NCI-H446 (cell line): ENCODE measurements at places on chromosomes 2 and 18.
A peak's percentile ranks its signal among the peaks of the same experiment; 100 is the strongest.

DNA sequence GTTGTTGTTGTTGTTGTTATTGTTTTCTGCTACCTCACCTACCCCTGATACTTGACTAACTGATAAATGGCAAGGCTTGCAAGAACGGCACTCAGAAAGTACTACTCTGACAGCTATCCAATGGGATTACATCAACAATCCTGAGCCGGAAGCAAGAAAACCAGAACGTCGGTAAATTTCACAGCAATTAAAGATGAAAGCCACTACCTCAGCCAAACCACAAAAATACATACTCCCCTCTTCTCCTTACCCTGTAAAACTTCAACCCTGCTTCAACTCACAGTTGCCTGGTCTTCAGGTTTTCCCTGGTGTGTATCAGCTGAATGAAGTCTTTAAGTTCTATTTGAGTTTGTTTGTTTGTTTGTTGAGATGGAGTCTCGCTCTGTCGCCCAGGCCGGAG is 293.7 kb upstream of the RND3 start:
- DNase-seq, result no peak

- DNase-seq, result no peak
These were observed 126.3 kb downstream of the XRCC5 start for GRCh38 chr2:216235462-216235861.

- no peak for DNase-seq
These were observed 1231.6 kb upstream of the DDX18 start for GRCh38 chr2:116582850-116583249.

DNA sequence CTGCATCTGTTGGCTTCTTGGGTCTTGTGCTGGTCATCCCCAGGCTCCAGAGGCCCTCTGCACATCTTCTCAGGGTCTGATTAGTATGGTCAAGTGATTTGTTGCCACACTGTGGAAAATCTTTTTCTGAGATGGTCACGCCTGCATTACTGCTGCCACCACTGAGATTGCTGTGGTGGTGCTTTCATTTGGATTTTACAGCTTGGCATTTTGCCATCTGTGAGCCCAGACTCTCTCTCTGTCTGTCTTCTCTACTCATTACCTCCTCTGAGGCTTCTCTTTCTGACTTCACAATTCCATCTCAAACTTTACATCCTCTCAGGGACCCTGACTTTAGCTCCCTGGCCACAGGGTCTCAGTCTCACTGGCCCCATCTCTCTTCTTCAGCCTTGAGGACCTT is 154.6 kb downstream of the LRRTM1 start:
- DNase-seq, result no peak

DNA sequence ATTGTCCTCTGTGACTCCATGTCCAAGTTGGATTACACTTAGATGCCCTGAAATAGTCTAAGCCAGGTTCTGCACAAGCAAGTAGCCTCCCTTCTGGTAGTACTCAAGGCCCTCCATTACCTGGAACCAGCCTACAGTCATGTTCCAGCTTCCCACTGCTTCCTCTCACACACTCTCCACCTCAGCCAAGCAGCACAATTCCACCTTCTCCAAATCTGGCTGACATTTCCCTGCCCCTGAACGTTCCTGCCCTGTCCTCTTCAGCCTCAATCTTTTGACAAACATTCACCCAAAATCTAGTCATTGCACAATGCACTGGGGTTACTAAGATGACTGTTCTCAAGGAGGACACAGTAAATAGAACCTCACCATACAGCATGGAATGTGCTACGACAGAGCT is 95.3 kb upstream of the KLHL29 start:
- no peak for DNase-seq

- DNase-seq, result no peak
These were observed 27.1 kb upstream of the SCN7A start for GRCh38 chr2:166521155-166521554.

- no peak for DNase-seq
These were observed 96.8 kb downstream of the GLI2 start for GRCh38 chr2:120832296-120833070.

DNA sequence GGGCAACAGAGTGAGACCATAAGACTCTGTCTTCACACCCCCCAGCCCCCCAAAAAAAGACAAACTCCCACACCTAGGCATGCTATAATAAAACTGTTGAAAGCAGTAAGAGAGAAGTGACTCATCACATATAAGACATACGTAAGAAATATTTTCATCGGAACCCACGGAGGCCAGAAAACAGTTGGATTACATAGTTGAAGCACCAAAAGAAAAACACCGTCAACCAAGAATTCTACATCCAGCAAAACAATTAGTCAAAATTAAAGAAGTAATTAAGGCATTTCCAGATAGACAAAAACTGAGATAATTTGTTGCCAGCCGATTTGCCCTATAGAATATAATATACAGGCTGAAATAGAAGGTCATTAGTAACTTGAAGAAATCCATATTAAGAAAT is 128.7 kb downstream of the VAPA start:
- no peak for DNase-seq

GRCh38 chr18:58005885-58006523 is 38.0 kb upstream of the NEDD4L start:
- no peak for DNase-seq

GRCh38 chr2:110807522-110807921 is 75.1 kb downstream of the ACOXL start:
- DNase-seq, result peak; percentile 63

- no peak for DNase-seq
These were observed 1306.7 kb upstream of the CELF4 start for GRCh38 chr18:38872342-38872741.

- DNase-seq, result no peak
These were observed 34.2 kb downstream of the VWA3B start for GRCh38 chr2:98121149-98121548.

GRCh38 chr2:40240070-40240469 is 211.8 kb downstream of the SLC8A1 start:
- DNase-seq, result peak; percentile 84

- no peak for DNase-seq
These were observed 16.2 kb downstream of the ATOH8 start for GRCh38 chr2:85769983-85770362.

DNA sequence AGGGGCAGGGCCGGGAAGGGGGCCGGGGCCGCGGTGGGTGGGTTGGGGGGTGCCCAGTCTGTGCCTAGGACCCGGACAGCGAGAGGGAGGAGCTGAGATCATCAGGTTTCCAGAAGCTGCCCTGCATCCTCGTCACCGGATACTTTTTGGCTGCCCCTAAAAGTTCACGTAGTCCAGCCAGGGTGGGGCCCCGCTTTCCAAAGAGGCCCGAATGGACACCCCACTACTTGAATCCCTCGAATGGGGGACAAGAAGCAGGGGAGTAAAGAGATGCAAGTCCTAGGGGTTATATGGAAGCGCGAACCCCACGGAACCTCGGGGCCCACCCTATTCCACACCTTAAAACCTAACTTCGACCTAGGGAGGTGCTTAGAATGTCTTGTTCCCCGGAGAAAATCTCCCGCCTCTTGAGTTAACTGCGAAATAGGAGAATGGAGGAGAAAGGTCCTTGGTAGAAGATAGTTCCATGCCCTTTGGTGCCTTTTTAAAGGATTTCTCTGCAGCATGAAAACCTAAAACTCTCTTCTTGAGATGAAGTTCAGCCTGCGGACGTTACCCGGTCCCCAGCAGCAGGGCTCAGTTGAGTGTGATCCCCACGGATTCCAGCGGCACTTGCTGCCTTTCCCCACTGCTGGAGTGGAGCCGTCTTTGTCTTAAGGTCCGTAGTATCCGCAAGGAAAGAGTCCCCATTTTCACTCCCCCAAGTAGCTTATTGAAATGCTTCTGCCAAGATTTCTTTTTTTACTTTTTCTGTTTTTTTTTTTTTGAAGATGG is 2.1 kb upstream of the RNF152 start:
- DNase-seq, result no peak

GRCh38 chr18:34358923-34359322 is 134.2 kb upstream of the NOL4 start:
- DNase-seq, result no peak

- no peak for DNase-seq
These were observed 185.2 kb downstream of the ZFP36L2 start for GRCh38 chr2:43041173-43041591.

- DNase-seq, result no peak
These were observed 129.8 kb downstream of the AFF3 start for GRCh38 chr2:100012561-100012960.

- DNase-seq, result no peak
These were observed 8.9 kb upstream of the REL start for GRCh38 chr2:60872510-60872928.

DNA sequence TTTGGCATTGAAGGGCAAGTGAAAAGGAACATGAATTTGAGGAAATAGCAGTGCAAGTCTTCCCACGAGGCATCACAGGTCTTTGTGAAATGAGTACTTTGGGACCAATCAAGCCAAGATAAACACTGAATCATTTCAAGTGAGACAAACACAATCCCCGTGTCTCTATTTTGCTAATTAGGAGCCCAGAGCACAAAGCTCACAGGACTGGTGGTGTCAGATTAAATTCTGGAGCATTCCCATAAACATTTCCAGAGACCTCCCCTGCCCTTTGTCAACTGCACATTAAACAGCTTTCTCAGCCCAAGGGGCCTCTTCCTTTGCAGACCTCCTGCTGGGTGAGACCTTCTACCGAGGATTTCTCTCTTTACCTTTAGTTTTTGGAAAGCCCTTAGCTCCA is 50.7 kb downstream of the DAPL1 start:
- peak; percentile 86 for DNase-seq

DNA sequence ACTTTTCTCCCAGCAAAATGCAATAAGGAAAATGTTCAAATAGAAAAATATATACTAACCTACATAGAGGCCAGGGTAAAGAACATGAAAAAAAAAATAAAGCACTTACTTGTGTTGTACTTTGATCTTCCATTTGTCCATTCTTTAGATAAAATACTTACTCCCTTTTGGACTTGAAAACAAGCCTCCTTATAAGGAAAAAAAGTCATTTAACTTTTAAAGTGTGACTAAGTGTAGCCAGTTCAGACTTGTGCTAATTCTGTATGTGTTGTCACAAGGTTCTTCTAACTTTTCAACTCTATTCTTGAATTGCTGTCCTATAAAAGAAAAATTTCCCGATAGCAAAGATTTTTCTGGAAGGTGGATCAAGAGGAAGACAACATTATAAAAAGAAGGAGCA is 23.2 kb downstream of the SLC40A1 start:
- no peak for DNase-seq

GRCh38 chr2:186848873-186849578 is at the start of gene ZSWIM2:
Gene ZSWIM2, minus strand, starts transcription at chr2:186849170. Its CDS starts 40 bp downstream, at chr2:186849130.
- DNase-seq, result no peak

DNA sequence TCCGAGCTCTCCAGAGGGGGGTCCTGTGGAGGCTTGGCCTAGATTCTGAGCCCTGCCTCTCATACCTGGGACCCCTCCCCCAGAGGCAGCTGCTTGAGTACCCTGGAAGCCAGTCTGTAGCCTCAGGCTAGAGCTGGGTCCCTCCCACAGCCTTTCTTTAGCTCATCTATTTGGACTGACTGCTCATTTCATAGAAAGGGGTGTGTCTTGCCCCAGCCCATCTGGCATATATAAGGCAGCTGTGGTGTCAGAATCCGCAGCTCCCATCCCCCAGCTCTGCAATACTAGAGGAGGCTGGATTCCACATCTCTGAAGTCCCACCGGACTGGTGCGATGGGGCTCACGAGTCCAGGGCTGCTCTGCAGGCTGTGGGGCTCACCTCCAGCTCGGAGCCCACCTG is 26.1 kb downstream of the MPHOSPH10 start:
- DNase-seq, result no peak

DNA sequence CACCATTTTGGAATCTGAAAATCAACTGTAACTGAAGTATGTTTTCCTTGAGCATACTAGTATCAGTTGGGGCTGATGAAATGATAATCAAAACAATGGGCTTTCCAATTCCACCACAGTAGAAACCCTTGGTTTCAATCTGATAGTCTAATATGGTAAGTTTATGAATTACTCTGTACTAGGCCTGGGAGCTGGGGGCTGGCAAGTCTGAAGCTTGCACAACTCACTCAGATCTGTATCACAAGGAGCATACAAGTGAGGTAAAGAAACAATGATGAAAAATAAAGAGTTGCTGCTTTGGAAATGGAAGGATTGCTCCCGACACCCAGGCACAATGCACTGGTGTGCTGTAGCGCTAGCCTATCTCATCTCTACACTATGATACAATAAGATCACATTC is 19.4 kb downstream of the ZEB2 start:
- DNase-seq, result no peak

GRCh38 chr2:158650646-158651357 is 144.3 kb upstream of the DAPL1 start:
- DNase-seq, result no peak

DNA sequence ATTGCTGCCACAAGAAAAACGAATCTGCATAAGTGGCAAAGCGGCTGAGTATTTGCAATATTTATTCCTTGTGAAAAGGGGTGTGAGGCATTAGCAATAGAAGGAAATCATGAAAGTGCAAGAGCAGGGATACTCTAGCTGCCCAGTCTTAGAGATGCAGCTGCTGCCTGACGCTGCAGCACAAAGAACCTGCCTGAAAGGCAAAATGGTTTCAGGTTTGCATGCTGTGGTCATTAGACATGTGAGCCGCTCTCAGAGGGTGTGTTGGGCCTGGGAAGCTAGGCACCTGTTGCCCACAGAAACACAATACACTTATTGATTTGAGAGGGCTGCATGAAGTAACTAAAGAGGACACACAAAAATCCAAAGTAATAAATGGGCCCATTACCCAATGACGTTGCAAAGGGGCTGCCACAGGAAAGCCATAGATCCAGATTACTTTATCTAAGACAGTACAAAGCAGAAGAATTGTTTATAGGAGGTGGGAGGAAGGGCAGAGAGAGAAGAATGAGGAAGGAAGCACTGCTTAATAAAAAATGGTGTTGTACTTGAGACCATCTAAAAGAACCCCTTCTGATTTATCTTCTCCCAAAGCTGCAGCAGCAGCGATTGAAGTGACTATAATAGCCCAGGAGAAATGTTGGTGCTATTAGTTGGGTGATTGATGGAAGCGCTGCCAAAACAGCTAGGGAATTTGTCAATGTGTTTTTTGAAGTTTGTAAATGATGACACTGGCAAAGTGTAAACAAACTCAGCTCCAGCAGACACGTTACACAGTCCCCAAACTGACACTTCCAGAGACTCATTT is 492.4 kb upstream of the ACVR2A start:
- no peak for DNase-seq

DNA sequence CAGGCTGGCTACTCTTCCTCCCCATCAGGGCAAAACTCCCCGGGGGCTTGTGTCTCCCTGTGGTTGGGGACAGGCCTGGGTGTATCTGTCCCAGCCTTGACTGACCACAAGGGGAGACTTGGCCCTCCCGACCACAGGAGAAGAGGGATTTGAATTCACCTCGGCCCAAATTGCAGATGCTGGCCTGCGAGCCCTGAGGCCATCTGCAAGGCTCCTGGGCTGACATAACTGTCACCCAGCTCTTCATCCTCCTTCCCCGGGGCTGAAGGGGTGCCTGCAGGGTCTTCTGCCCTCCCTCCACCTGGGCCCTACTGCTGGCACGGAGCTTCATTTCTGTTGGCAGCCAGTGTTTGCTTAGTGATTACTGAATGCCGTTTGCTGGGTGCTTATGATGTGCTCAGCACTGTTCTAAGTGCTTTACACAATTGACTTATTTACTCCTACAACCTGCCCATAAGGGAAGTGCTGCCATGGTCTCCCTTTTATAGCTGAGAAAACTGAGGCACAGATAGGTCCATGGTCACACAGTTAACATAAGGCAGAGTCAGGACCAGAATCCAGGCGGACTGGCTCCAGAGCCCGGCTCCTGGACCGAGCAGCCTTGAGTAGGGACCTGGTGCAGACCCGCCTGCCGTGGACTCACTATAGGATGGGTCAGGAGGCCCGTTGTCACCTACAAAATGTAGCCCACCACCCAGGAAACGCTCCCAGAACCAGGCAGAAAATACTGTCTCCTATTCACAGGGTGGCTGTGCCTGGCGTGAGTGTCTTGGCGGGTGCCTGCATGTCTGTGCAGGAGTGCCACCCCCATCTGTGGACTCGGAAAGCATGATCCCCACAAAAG is 18.9 kb downstream of the STEAP3 start:
- no peak for DNase-seq
